Esophagus squamous epithelium (tissue), 5 donors: ENCODE measurements at places on chromosomes 1 and 21.

- no peak for DNase-seq
These were observed 13.7 kb downstream of the MTARC2 start for GRCh38 chr1:220761688-220762427.

- no peak for DNase-seq
These were observed 37.4 kb downstream of the VANGL1 start for GRCh38 chr1:115679141-115679611.

DNA sequence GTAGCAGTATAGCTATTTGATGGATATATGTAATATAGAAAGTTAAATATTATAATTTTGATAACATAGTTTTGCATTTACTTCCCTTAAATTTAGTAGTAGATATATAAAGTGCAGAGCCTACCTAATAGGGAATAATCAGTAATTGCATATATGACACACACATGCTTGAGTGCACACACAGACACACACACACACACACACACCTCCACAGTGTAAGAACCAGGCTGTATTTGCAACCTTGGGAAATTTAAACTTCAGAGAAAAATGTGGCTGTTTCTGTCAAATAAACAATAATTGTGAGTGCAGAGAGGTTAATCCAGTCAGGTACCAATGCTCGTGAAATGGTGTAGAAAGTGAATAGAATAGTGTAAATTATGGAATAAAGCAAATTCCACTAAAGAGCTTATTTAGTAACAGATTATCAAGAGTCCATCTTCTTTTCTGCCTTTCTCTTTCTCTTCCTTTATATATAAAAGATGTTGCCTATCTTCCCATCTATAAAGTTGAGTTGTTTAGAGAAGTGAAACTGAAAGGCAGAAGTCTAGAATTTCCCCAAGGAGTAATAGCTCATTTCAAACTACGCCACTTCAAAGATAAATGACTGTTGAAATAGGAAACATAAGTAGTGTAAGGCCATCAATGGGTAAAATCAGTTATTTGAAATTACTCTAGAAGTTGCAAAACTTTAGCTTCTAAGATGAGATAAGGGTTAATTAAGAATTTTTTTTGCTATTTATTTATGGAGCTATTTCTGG is 273.7 kb downstream of the SRGAP2C start:
- no peak for DNase-seq

- no peak for DNase-seq
These were observed 30.8 kb upstream of the ABCG1 start for GRCh38 chr21:42187976-42188653.

GRCh38 chr1:184483101-184483683 is 96.4 kb downstream of the C1orf21 start:
- DNase-seq, result no peak

DNA sequence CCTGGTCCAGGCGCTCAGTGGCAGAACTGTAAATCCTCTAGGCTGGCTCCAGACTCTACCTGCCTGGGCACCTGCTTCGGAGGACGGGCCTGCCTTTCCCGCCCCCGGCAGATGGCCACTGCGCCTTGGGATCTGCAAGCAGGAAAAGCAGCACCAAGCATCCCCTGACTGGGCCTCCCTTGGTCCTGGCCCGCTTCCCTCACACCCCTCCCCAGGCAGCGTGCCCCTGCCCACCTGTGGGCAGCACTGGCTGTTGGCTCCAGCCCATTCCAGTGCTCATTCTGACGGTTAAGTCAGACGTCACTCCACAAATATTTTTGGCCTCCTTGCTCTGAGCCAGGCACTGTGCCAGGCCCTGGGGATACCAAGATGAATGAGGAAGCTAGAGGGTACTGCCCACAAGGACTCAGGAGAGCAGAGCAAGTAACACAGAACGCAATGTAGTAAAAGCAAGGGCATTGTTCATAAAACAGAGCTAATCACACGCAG is 22.0 kb upstream of the BLACAT1 start:
- DNase-seq, result no peak

GRCh38 chr1:13825033-13825432 is 125.0 kb downstream of the PRDM2 start:
- no peak for DNase-seq

GRCh38 chr1:114758256-114758832 is 560 bp upstream of the CSDE1 start:
- no peak for DNase-seq

GRCh38 chr1:229191066-229191674 is 79.7 kb upstream of the RAB4A start:
- no peak for DNase-seq

DNA sequence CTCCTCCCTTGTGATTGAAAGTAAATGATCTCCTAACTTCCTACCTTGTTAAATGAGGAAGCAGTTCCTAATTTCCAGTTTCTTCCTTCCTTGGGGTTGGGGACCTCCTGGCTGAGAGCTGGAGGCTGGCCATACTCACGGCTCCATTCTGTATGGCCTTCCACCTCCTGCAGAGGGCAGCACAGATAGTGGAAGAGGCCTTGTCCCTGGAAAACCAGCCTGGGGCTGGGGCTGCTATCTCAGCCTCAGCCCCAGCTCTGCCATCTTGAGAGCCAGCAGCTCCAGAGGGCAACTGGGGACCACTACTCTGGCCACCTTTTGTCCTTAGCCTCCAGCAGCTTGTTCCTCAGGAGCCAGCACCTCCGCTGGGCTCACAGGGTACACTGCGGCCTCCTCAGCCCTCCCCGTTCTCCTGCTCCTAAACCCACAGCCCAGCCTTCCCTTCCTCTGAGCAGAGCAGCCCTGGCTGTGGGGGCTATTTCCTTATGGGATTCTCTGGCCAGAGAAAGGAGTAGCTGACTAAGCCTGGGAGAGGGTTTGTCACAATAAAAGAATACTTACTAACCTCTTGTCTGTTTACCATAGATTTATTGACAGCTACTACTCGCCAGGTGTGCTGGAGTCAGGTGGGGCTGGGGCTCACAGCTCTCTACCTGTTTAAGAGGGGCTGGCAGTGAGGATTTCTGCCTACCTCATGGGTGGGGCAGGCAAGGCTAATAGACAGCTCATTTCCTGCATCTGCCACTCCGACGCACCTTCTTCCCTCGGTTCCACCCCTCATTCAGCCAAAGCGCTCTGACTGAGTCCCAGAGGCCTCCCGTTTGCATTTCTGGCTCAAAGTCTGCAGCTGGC is 6.3 kb downstream of the TMEM234 start:
- DNase-seq, result no peak

- DNase-seq, result no peak
These were observed 1.8 kb upstream of the SLC50A1 start for GRCh38 chr1:155133799-155134281.

DNA sequence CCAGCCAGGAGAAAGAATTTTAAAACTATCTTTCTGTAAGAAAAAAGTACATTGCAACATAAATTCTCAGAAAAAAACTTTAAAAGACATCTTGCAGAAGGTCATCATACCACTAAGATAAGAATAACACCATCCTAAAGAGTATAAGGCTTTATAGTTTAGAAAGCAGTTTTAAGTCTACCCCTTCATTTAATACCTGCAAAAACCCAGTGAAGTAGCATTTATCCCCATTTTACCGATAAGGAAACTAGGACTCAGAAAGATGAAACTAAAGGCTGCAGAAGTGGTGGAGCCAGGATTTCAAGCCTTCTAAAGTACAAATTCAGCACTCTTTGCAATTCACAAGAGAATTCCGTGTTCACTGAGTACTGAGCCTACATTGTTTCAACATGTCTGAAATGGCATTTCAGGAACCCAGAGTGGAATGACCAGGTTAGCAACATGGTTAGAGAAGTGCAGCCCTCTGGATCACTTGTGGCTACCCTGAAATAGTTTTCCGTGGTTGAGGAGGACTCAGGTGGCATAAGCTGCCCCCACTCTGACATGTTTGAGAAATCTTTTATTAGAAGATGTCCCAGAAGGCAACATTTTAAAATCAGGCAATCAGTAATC is 6.7 kb downstream of the MYCL start:
- no peak for DNase-seq

GRCh38 chr1:8642114-8642513 is 175.3 kb downstream of the RERE start:
- no peak for DNase-seq

GRCh38 chr1:56915960-56916359 is 49.9 kb downstream of the C8B start:
- DNase-seq, result no peak

GRCh38 chr1:159054427-159054826 is 22.1 kb downstream of the AIM2 start:
- DNase-seq, result no peak

GRCh38 chr1:185663332-185663731 is 70.9 kb upstream of the HMCN1 start:
- no peak for DNase-seq

GRCh38 chr1:20125100-20125499 is 5.8 kb upstream of the PLA2G2D start:
- DNase-seq, result no peak

DNA sequence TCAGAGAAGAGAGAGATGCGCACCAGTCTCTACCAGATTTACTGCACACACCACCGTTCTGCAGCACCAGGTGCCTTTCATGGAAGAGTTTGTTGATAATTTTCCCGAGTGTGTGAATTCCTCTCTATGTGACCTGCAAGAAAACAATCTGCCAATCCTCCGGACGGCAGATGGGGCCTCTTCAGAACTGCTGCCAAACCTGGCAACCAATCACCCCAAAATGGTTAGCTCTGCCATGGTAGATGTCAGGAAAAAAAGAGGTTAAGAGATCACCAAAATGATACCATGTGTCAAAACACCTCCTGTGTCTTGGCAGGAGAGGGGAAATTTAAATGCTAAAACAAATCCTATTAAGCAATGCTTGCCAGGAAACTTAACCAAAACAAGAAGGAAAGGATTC is 96.5 kb downstream of the DAB1 start:
- DNase-seq, result no peak

DNA sequence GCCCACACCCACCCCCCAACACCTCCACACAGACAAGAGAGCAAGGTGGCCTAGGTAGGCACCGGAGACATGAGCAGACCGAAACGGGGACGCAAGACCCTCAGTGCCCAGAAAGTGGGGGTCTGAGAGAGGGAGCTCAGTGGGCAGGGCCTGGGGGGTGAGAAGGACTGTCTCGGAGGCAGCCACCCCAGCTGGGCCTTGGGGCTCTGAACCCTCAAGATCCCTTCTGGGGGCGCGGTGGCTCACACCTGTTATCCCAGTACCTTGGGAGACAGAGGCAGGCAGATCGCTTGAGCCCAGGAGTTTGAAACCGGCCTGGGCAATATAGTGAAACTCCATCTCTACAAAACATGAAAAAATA is 9.1 kb upstream of the GNB1 start:
- no peak for DNase-seq

DNA sequence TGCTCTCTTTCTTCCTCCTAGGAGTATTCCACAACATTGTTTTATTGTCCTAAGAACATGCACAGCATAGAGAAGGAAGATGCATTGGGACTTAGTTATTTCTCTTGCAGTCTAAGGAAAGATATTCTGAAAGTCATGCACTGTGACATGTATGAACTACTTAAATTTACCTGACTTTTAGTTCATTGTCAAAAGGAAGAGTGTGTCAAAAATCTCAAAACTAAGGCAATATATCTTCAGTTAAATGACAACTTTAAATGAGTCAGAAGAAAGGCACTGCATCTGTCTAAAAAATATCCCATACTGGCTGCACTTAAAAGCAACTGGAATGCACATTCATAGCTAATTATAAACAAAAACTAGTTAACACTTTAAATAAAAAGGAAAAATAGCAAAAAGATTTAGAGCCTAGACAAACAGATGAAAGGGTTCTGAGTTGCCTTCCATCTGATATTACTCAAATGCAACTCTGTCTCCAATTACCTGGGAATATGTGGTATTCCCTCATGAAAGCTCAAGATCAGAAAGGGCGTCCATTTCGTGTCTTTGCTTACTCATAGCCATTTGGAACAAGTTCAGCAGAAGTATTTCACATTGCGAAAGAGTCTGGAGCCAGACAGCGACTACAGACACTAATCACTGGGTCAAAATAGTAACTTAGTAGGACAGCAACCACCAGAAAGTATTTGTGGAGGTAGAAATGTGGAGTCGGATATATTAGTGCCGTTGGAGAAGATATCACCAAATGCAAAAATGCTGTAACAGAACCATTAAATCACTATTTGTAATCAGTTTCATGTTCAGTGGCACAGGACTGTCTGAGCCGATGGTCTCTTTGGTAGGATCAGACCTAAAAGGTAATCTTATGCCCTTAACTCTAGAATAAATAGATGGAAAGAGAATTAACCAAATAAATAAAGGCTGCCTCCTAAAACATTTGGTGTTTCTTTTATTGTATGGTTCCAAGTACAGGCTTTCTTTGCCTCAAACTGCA is 225.7 kb downstream of the GREM2 start:
- no peak for DNase-seq

DNA sequence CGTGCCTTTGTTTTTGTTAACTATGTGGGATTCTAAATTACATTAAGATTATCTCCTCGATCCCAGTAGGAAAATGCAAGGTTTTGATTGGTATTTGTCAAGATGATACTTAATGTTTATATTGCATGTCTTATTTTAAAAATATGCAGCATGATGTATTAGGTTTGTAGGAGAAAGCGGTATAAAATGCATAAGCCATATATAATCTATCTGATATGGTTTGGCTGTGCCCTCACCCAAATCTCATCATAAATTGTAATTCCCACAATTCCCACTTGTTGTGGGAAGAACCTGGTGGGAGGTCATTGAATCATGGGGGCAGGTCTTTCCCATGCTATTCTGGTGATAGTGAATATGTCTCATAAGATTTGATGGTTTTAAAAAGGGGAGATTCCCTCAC is 198.1 kb upstream of the NCAM2 start:
- DNase-seq, result no peak

DNA sequence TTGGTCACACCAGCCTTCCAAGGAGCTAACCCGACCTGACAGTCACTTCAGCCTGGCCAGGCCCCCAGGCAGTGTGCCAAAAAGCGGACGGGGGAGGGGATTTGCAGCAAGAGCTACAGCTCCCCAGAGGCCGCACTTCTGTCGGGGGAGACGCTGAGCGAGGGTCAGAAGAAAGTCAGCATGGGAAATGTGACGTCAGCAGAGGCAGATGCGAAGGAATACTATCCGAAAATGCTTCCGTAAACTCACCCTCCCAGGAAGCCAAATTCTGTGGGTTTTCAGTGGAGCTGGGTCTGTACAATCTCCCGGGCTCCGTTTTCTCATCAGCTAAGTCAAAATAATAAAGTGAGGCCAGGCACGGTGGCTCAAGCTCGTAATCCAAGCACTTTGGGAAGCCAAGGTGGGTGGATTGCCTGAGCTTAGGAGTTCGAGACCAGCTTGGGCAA is 28.5 kb upstream of the ECE1 start:
- DNase-seq, result no peak

GRCh38 chr1:87787551-87787950 is 458.9 kb downstream of the LMO4 start:
- DNase-seq, result no peak

GRCh38 chr1:237429252-237429651 is 387.3 kb downstream of the RYR2 start:
- DNase-seq, result no peak

GRCh38 chr1:177615251-177615650 is 354.6 kb downstream of the SEC16B start:
- DNase-seq, result no peak

DNA sequence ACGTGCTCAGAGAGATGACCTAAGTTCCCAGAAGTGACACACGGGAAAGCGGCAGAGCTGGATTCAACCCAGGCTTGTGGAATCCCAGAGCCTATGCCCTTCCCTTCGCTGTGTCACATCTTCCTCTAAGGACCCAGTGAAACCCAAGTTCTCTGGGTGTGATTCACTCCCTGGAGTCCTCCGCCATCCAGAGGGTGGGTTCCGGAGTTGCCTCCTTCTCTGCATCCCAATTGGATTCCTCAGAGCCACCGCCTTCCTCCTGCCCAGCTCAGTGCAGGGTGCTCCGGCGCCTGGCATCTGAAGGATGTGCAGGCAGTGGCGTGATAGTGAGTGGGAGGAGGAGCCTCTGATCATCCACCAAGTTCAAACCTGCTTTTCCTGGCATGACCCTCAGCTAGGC is 20.7 kb upstream of the RCC2 start:
- no peak for DNase-seq
